ENCODE measurements at places on chromosomes 2 and 18. TPM values are rescaled to one million over a fixed set of nuclear protein-coding genes. Genes with fewer than 3 reads are reported as not detected.

Gene POLR1B
- 21.2 TPM for total RNA-seq

Gene LINC00305
- total RNA-seq, result not detected

Gene TUBB8B
- total RNA-seq, result not detected

Gene RAMP1
- not detected for total RNA-seq

Gene C1GALT1C1L
- total RNA-seq, result 0.33 TPM

Gene PRKAG3
- not detected for total RNA-seq

Gene SMC6
- total RNA-seq, result 27.3 TPM

Gene LIMS1
- total RNA-seq, result 596 TPM

Gene DYNAP
- not detected for total RNA-seq

Gene INHA
- total RNA-seq, result not detected

Gene CYRIA
- total RNA-seq, result 31.4 TPM

Gene BOLL
- not detected for total RNA-seq

Gene ANKRD62
- not detected for total RNA-seq

Gene SP140L
- total RNA-seq, result 15.4 TPM

Gene MARCHF7
- total RNA-seq, result 160 TPM

Gene VRK2
- total RNA-seq, result 44.1 TPM

All from vein endothelial cell (primary cell).